ENCODE measurements at places on chromosomes 1 and 21.

DNA sequence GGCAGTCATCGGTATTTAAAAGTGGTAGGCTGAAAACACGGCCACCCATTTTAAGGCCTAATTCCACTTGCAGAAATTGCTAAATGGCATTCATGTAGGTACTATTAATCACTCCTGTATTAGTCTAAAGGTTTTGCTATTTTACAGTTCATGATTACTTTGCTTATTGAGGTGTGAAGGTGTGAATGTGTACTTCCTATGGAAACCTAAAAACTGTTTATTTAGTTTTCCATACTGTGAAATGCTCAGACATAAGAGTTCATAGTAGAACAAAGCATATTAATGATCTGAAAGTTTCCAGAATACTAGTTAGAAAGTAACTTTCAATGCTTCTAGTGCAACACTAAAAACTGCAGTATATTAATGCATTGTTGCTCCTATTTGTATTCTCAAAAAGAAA lies 69.8 kb downstream of the ITGB3BP start:
- DNase-seq = no peak

GRCh38 chr1:40652468-40652867 lies 13.0 kb downstream of the RIMS3 start:
- no peak for DNase-seq

DNA sequence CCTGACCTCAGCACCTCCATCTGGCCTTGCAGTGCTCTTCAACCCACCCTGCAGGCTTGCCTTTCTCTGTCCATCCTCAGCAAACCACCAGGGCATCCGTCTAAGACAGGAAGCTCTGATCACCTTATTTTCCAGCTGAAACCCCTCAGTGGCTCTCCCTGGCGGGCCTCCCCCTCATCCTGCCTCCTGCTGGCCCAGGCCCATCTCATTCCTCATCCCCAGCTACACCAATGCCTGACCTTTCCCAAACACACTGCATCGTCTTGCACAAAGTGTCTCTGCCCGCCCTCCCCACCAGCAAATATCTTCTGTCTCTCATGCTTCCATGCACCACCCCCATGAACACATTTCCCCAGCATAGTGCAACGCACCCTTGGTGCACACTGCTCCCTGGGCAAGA lies 205.0 kb downstream of the TOMM20 start:
- DNase-seq = no peak

DNA sequence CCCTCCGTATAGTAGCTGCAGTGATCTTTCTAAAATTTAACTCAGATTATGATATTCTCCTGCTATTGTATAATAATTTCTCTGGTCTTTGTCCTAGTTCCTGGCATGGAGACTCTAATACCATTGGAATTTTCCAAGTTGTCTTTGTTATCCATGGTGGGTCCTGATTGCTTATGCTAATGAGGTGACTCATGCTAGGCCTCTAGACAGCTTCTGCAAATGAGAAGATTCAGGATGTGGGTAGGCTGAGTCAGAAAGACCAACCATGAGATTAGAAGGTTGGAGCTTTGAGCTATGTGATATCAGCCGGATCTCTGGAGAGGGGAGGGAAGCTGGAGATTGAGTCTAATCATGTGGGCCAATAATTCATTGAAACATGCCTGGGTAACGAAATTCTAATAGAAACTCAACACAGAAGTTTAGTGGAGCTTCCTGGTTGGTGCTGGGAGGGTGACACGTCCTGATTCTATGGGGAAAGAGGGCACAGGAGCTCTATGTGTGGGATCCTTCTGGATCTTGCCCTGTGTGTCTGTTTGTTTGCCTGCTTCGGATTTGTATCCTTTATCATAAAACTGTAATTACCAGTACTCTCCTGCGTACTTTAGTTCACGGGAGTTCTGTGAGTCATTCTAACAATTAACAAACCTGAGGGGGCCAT lies 73.2 kb upstream of the CNIH3 start:
- no peak for DNase-seq

DNA sequence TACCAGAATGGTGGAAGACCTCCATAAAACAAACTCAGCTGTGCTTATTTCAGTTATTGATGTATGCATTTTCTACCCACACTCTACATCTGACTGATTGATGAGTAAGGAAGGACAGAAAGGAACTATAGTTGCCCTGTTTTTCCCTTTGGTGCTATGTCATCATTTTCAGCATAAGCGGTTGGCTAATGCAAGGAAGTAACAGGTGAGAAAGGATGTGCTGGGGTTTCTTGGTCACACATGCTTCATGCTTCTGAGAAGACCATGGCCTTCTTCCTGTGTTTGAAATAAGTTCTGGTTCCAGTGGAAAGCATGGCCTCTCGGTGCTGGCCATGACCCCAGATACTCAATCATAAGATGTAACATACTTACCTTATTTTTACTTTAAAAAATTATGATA lies 541.2 kb downstream of the PTPRU start:
- DNase-seq = no peak

DNA sequence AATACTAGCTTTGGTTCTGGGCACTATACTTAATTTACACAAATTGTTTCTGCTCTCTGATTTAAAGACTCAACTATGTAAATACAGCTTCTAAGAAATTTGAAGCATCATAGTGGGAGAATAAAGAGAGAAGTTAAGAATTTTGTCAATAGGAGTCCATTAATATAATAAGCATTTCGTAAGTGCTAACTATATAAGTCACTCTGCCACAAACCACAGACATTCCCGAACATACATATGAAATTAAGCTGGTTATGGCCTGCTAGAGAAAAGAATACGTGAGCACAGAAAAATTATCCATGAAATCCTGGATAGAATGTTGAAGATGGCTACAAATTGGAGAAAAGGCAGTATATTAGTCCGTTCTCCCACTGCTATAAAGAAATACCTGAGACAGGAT lies 526.2 kb downstream of the MRPL39 start:
- DNase-seq = no peak

- DNase-seq = no peak
Observed at GRCh38 chr1:217369996-217370551, 260.8 kb downstream of the GPATCH2 start.

GRCh38 chr1:238652346-238652968 lies 733.9 kb upstream of the CHRM3 start:
- DNase-seq = no peak

- no peak for DNase-seq
Observed at GRCh38 chr1:46401964-46402626, 8.0 kb downstream of the FAAH start.

- no peak for DNase-seq
Observed at GRCh38 chr21:31910074-31910470, 37.3 kb downstream of the HUNK start.

DNA sequence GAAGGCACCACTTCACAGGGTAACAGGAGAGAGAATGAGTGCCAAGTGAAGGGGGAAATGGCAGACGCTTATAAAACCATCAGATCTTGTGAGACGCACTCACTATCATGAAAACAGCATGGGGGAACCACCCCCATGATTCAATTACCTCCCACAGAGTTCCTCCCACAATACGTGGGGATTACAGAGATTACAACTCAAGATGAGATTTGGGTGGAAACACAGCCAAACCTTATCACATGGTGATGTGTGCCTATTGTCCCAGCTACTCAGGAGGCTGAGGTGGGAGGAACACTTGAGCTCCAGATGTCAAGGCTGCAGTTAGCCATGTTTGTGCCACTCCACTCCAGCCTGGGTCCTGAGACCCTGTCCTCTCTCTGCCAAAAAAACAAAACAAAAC lies 56.0 kb upstream of the DSCAM start:
- DNase-seq = no peak

DNA sequence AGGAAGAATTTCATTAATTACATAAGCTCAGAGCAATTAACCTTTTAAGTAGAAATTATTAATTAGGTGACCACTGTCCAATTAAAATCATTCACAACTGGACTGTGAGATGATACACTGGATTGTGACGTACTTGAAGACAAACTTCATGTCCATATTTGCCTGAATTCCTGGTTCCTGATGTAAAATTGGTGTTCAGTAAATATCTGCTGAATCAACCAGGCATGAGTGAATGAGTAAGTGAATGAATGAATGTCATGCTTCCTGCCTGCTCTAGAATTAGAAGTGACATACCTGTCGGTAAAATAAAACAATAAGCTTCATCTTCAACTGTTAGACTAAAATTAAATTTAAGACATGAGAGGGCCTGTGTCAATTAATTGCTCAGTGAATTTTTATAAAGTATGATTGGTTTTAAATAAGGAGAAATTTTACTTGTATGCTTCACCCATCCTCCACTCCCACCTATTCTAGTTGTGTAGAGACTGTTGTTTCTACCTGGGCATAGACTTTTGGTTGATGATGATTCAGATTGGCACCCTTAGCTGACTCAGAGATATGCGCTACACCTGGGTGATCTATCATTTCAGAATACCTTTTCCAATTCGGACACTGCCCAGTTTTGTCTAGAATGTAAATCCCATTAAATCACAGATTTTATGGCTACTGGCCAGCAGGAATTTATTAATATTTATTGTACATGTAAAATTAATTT lies 56.9 kb upstream of the PTGS2 start:
- no peak for DNase-seq

DNA sequence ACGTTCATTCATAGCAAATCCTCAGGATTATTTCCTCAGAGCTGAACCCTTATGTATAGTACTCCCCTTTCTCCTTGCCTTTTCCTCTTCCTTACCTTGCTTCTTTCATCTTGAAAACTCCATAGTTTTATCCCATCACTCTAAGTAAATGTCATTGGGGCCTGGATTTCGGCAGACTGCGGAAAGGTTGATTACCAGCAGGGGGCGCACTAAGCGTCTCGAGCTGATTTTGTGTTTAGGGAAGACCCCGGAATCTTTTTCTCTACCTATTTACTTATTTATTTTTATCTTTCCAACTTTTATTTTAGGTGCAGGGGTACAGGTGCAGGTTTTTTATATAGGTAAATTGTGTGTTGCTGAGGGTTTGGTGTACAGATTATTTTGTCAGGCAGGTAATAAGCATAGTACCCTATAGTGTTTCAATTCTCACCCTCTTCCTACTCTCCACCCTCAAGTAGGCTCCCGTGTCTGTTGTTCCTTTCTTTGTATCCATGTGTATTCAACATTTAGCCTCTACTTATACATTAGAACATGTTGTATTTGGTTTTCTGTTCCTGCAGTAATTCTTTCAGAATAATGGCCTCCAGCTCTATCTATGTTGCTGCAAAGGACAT lies 11.4 kb upstream of the MTARC1 start:
- no peak for DNase-seq

DNA sequence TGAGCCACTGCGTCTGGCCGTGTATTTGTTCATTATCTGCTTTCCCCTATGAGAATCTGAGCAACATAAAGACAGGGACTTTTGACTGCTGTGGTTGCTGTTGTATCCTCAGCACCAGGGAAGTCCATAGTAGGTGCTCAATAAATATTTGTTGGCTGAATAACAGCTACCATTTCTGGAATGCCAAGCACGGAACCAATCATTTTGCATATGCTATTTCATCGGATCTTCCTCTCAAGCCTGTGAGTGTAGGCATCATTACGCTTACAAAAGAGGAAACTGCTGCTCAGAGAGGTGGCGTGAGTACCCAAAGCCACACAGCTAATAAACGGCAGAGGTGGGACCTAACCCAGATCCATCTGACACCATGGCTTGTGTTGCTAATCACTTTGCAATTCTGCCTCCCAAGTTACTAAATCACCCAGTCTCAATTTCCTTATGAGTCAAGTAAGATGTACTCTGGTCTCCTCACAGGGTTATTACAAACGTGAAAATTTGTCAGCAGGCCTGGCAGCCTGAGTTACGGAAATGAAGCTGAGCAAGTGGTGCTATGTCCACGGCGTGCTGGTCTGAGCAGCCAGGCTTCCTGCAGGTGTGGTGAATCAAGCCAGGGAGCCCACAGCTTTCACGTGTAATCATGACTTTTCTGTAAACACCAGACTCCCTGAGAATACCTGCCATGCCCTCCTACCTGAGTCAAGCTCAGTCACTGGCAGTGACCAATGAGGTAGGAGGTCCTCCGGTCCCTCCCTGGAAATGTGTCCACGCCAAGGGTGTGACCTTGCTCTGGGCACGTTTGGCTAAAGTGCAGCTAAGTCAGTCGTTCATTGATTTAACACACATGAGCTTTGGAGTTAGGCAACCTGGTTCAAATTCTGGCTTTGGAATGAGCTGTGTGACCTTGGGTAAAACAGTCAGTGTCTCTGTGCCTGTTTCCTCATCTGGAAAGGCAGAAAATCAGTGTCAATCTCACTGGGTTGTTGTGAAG lies 4.8 kb upstream of the RHCE start:
- no peak for DNase-seq

- DNase-seq = no peak
Observed at GRCh38 chr21:32612999-32613337, 791 bp upstream of the CFAP298 start.

Measured in T-helper 2 cell (primary cell).